CD8-positive, alpha-beta memory T cell (primary cell): ENCODE measurements at places on chromosomes 2 and 18. TPM values are rescaled to one million over a fixed set of nuclear protein-coding genes. Genes with fewer than 3 reads are reported as not detected.

DNA sequence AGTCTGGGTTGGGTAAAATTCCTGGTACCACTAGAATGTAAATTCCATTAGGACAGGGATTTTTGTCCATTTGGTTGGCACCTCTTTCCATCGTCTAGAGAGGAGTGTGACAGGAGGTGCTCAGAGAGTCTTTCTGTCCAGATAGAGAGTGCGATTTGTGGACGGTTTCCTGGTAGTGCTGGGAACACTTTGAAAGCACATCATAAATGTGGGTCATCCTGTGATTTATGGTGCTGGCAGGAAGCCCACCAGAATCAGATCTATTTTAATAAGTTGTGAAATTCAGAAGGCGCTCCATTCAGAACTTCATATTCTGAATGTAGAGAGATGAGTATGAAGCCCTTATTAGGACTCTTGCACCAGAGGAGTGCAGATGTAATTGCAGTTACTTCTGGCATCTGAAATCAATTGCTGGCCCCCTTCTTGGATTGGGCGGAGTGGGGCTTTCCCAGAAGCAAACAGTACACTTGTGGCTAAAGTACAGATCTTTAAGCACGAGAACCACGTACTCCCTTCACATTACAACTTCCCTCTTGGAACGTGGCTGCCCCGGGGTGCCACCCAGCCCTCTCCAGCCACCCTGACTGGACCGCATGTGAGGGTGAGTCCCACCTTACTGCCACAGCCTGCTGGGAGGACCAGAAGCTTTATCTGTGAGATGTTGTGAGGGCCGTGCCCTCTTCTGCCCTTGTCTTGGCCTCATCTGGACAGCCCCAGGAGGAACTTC is 243.2 kb downstream of the MYO3B start:
- DNase-seq = no peak

DNA sequence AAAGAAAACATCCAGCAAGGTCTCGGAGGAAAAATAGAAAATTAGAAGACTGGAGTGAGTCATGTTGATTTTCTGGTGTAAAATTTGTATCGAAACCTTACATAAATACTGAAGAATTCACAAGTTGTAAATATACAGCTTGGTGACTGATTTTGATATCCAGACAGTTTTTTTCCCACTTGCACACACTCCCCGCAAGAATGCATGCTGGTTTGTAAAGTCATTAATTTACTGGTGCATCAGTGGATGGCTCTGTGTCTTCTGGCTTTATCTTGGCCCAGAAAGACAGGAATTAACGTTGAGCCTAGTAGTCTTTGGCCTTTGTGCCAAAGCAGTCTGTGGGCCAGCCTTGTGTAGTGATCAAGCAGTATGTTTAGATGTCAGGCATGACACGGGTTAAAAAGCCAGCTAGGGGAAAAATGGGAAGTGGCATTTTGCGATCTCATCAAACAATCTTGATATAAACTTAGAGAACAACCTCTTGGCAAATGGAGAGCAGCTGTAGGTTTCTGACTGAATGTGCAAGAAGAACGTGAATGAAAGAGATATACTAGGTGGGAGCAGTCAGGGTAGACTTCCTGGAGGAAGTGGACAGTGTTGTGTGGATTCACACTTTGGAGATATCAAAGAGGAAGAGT is 22.7 kb upstream of the CASP8 start:
- no peak for DNase-seq

DNA sequence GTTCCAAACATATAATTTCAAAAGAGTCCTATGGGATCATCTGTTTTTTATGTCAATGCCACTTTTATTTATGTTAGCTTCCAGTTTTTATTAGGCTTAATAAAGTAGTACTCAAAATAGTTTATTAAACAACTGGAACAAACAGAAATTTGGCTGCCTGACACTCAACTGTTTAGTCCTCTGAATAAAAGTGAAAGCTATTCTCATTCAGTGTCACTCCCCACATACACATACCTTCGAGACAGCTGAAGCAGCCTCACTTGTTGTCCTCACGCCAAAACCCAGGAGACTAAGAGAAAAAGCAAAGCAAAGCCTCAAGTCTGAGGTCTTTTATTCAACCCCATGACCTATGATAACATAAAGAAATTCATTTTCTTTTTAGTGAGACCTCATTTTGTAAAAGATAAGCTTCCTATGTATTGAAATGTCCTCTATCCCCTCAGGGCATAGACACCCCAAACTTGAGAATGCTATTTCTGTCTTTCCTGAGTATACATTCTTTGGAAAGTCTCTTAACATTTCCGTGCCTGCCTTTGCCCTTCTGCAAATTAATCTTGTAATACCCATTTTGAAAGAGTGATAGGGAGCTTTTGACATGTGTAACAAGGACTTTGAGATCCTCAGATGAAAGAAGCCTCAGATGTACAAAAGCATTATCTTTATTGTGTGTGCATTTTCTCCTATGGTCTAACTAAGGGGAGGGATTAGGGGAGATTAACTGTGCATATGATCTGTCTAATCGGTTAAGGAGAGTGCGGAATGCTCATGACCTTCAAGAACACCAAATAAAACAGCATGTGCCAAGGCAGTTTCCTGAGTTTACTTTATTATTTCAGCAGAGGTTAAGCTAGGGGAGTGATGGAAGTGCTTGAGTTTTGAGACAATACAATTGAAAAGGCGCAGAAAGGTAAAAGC is 1523.7 kb upstream of the PIK3C3 start:
- no peak for DNase-seq

ALPI gene
- total RNA-seq = not detected

DNA sequence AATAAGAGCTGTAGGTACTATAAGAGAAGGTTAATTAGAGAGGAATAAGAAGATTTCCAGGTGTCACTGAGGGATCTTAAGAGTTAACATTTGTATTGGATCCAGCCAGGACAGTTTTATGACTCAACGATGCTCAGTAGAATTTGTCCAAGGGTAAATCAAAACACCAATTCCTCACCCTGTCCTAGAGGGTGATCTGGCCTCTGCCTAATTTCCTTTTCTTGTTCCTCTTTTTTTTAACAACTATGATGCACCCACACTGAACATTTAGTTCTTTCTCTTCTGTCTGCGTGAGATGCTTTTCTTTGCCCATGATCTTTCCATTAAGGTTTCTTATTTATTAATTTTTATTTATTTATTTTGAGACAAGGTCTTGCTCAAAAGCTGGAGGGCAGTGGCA is 92.0 kb downstream of the PMS1 start:
- DNase-seq = no peak

DNA sequence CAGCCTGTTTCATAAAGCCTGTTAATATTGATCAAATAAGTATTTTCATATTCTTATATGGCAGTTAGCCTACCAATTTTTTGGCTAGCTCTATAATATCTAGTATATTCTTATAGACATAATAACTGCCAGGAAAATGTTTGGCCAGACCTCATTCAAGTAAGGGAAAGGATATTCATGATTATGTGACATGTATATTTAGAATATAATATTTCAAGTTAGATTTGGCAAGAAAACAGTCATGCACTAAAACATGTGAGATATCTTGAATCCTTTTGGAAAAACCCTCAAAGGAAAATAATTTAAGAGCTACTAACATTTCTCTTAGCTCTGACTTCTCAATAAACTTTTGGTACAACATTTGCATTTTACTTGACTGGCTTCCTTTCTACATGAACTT is 694.1 kb downstream of the PLCL1 start:
- DNase-seq = no peak

DNA sequence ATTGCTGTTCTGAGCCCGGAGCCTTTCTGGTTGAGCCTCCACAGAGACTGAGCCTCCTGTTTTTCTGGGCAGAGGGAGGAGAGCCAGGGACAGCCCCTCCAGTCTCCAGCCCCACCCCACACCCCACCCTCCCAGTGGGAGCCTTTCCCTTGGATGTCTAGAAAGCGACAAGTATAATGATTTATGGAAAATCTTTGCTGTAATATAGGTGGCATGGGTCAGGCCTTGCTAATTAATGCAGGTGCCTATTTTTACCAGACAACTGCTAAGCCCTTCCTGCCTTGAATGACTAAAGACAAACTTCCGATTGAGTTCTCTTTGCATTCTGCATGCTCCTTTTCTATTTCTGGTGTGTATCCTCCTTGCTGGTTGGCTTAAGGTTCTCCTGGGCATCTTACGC is 43.1 kb downstream of the MERTK start:
- no peak for DNase-seq

CRYGD gene
- not detected for total RNA-seq

- DNase-seq = no peak
These were observed 347.1 kb upstream of the FSIP2 start for GRCh38 chr2:185391543-185391942.

CERKL gene
- not detected for total RNA-seq

GRCh38 chr2:134897932-134898331 is 20.7 kb upstream of the CCNT2 start:
- no peak for DNase-seq

DNA sequence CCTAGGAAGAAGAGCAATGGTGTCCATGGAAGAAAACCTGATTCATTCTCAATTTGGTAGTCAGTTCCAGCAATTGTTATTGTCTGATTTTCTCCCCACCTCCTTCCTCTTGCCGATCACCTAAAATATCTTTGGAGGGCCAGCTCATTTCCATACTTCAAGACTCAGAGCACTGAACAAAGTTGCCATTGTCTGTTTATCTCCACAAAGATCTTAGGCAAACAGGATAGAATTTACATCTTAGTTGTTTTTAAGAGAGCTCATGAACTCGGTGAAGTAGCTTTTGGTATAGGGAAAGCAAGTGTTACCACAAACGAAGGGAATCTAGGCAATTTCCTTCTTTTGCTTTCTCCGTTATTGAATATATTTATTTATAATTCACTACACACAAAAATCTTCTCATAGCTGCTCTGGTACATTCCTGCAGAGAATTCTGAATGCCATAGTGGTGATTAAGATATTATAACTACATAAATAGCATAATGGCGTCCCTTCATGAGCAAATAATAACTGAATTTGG is 41.5 kb upstream of the CHST9 start:
- DNase-seq = no peak

DNA sequence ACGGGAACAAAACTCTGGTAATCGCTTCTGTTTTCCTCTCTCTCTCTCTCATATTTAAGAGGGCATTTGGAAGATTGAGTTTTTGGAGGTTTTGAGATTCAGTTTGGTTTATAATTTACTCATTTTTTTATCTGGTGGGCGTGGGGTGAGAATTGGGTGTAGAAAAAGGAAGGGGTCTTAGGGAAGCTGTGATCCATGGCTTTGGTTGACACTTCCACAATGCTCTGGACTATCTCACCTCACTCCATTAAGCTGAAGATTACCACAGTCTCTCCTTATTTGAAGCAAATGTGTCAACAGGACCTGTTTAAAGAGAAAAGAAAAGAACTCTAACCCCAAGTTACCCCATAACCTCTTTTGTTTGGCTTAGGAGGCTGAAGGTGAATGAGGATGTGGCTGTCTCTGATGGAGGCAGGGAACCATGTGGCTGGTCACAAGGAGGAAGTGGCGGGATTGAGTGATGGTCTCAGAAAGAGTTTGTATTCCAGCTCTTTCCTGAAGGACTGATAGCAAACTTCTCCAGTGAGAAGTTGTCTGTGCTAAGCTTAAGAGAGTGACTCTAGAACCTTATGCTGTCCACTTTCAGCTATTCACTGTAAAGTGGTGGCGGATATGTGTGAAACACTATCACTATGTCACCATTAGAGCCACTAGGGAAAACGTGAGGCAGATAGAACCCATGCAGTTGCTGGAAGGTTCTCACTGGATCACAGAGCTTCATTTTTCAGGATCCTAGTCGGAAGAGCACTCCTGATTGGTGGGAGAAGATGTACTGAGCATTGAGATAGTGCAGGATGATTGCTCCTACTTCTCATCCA is 934 bp downstream of the ZNF804A start:
- no peak for DNase-seq
